CD8-positive, alpha-beta memory T cell (primary cell): ENCODE measurements at places on chromosomes 16 and 17. TPM values are rescaled to one million over a fixed set of nuclear protein-coding genes. Genes with fewer than 3 reads are reported as not detected.

The GNGT2 gene
- polyA plus RNA-seq, result 33.6 TPM

The SLC52A1 gene
- 0.12 TPM for polyA plus RNA-seq

The SRR gene
- polyA plus RNA-seq, result 5.7 TPM

The KRTAP17-1 gene
- polyA plus RNA-seq, result not detected

The DOC2A gene
- polyA plus RNA-seq, result not detected

The ATP2C2 gene
- polyA plus RNA-seq, result not detected

The ZPBP2 gene
- polyA plus RNA-seq, result 0.09 TPM

The GAST gene
- not detected for polyA plus RNA-seq

The CACNG1 gene
- not detected for polyA plus RNA-seq

The PIK3R6 gene
- polyA plus RNA-seq, result 0.61 TPM

The PCTP gene
- polyA plus RNA-seq, result 3.5 TPM

The CDRT15 gene
- not detected for polyA plus RNA-seq

The EVI2A gene
- polyA plus RNA-seq, result 50.4 TPM

The SLC12A3 gene
- not detected for polyA plus RNA-seq

- DNase-seq, result peak; percentile 72
- peaks cover 66% of the 10 kb centered on the region for H3K4me1 ChIP-seq
- no peaks in the 10 kb centered on the region for H3K36me3 ChIP-seq
- no peaks in the 10 kb centered on the region for H3K27me3 ChIP-seq
- H3K4me3 ChIP-seq, result peak overlapping the region; percentile 5
These were observed 29.3 kb upstream of the KDM8 start for GRCh38 chr16:27174007-27174406.

GRCh38 chr16:10833271-10833670, 14.7 kb upstream of the TVP23A start:
- no peaks in the 10 kb centered on the region for H3K27me3 ChIP-seq
- no peaks in the 10 kb centered on the region for H3K4me1 ChIP-seq
- no peak overlapping the region for H3K27ac ChIP-seq
- no peak overlapping the region for H3K4me3 ChIP-seq

- no peaks in the 10 kb centered on the region for H3K27me3 ChIP-seq
- peaks cover 53% of the 10 kb centered on the region for H3K4me1 ChIP-seq
- H3K27ac ChIP-seq, result no peak overlapping the region
- no peak for DNase-seq
These were observed 2.2 kb upstream of the PIGS start for GRCh38 chr17:28573521-28573920.

GRCh38 chr17:4590981-4591453, 6.7 kb downstream of the SMTNL2 start:
- H3K36me3 ChIP-seq, result no peaks in the 10 kb centered on the region
- H3K4me3 ChIP-seq, result no peak overlapping the region
- DNase-seq, result no peak
- H3K27me3 ChIP-seq, result peaks cover under 1% of the 10 kb centered on the region

DNA sequence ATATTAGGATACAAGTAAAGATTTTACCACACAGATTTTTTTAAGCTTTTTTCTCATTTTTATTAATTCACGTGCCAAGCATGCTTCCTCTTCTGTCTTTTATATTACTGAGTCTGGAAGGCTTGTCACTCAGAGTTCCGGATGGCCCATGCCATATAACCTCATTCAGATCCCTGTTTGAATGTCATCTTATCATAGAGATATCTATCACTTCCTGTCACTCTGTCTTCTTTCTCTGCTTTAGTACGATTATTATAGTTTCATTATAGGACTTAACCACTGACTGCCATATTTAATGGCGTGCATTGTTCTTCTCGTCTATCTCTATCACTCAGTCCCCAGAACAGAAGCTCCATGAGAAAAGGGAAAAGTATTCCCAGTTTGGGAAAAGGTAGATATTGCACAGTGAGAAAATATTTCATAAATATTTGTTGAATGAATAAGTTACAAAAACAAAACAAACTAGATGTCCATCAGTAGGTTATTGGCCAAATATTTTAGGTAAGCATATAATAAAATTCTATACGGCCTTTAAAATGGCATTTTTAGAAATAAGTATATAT, 296.9 kb upstream of the GOT2 start:
- no peak overlapping the region for H3K27ac ChIP-seq
- H3K4me3 ChIP-seq, result no peak overlapping the region
- no peaks in the 10 kb centered on the region for H3K4me1 ChIP-seq
- DNase-seq, result no peak
- H3K27me3 ChIP-seq, result no peaks in the 10 kb centered on the region
- no peaks in the 10 kb centered on the region for H3K36me3 ChIP-seq

GRCh38 chr16:81127051-81127450, 30.9 kb upstream of the GCSH start:
- H3K27ac ChIP-seq, result no peak overlapping the region
- H3K36me3 ChIP-seq, result no peaks in the 10 kb centered on the region
- no peak for DNase-seq

DNA sequence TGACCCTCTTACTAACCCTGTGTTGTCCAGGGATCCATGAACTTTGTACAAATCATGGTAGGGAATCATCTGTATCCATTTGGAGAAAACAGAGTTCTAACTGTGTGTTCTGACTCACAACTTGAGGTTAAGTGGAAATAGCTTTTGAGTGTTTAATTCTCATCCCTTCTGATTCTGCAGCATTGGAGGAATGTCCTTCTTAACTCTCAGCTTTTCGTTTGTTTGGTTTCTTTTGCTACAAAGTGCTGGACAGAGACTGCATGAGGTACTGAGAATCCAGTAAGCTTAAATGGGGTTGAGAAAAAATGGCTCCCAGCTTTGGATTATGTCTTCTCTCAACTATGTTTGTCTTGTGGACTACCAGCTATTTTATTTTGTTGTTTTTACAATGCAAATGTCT, 352.1 kb upstream of the KIF2B start:
- H3K4me1 ChIP-seq, result no peaks in the 10 kb centered on the region
- no peak overlapping the region for H3K4me3 ChIP-seq
- DNase-seq, result no peak
- no peak overlapping the region for H3K27ac ChIP-seq
- H3K27me3 ChIP-seq, result no peaks in the 10 kb centered on the region
- H3K36me3 ChIP-seq, result no peaks in the 10 kb centered on the region

- peak overlapping the region; percentile 99 for H3K4me3 ChIP-seq
- no peaks in the 10 kb centered on the region for H3K27me3 ChIP-seq
- peaks cover 43% of the 10 kb centered on the region for H3K4me1 ChIP-seq
- DNase-seq, result peak; percentile 72
- H3K36me3 ChIP-seq, result no peaks in the 10 kb centered on the region
- peak overlapping the region; percentile 97 for H3K27ac ChIP-seq
These were observed 945 bp upstream of the UQCRC2 start for GRCh38 chr16:21952040-21952792.

- H3K36me3 ChIP-seq, result no peaks in the 10 kb centered on the region
- H3K27ac ChIP-seq, result no peak overlapping the region
- no peak overlapping the region for H3K4me3 ChIP-seq
- no peaks in the 10 kb centered on the region for H3K4me1 ChIP-seq
- no peak for DNase-seq
- H3K27me3 ChIP-seq, result no peaks in the 10 kb centered on the region
These were observed 67.8 kb upstream of the MYOCD start for GRCh38 chr17:12597895-12598294.

GRCh38 chr17:79391376-79392233, 219.2 kb downstream of the RBFOX3 start:
- H3K4me1 ChIP-seq, result peaks cover 4% of the 10 kb centered on the region
- DNase-seq, result peak; percentile 36

DNA sequence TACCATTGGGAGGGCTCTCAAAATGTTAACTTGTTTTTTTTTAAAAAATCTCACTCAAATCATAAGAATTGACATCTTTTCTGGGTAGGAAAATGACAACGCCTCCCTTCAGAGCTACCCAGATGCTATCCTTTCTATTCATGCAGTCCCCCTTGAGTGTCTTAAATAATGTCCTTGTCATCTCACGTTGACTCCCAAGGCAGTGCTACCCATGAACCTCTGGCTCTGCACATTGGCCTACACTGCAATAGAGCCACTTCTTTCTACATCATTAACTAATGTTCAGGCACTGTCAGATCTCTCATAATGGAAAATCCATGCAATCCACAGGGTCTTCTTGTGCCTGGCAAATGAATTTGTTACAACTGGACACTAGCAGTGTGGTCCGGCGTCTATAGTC, 569.8 kb upstream of the ZFHX3 start:
- H3K4me3 ChIP-seq, result no peak overlapping the region
- no peaks in the 10 kb centered on the region for H3K4me1 ChIP-seq
- no peak overlapping the region for H3K27ac ChIP-seq
- H3K27me3 ChIP-seq, result no peaks in the 10 kb centered on the region
- no peak for DNase-seq

DNA sequence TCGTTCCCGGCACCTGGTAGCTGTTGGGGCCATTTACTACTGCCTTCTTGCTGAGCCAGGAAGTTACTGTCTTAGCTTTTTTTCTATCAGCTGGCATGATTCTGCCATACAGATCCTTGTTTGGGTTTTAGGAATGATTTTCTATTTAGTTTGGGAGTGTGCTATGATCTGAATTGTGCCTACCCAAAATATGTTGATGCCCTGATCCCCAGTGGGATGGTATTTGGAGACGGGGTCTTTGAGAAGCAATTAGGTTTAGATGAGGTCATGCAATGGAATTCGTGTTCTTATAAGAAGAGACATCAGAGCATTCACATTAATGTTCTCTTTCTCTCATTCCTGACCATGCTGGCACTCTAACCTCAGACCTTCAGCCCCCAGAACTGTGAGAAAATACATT, 59.4 kb upstream of the HS3ST2 start:
- no peaks in the 10 kb centered on the region for H3K4me1 ChIP-seq
- no peak for DNase-seq
- no peaks in the 10 kb centered on the region for H3K36me3 ChIP-seq
- no peaks in the 10 kb centered on the region for H3K27me3 ChIP-seq
- no peak overlapping the region for H3K4me3 ChIP-seq

GRCh38 chr17:1298606-1299005, 19.1 kb downstream of the TRARG1 start:
- H3K36me3 ChIP-seq, result no peaks in the 10 kb centered on the region
- no peak overlapping the region for H3K27ac ChIP-seq
- peak overlapping the region; percentile 29 for H3K4me3 ChIP-seq
- no peaks in the 10 kb centered on the region for H3K27me3 ChIP-seq
- DNase-seq, result peak; percentile 9

- H3K27ac ChIP-seq, result no peak overlapping the region
- H3K4me1 ChIP-seq, result no peaks in the 10 kb centered on the region
- H3K4me3 ChIP-seq, result no peak overlapping the region
These were observed 27.1 kb upstream of the JPH3 start for GRCh38 chr16:87575027-87575804.

GRCh38 chr17:31522284-31522931, 130.9 kb downstream of the RAB11FIP4 start:
- no peaks in the 10 kb centered on the region for H3K4me1 ChIP-seq
- peaks cover 24% of the 10 kb centered on the region for H3K36me3 ChIP-seq
- no peak overlapping the region for H3K4me3 ChIP-seq
- no peaks in the 10 kb centered on the region for H3K27me3 ChIP-seq
- no peak overlapping the region for H3K27ac ChIP-seq

GRCh38 chr17:74758848-74759168, 10.4 kb downstream of the NHERF1 start:
- DNase-seq, result no peak
- no peaks in the 10 kb centered on the region for H3K27me3 ChIP-seq
- H3K4me1 ChIP-seq, result peaks cover 96% of the 10 kb centered on the region
- H3K27ac ChIP-seq, result peak overlapping the region; percentile 20

DNA sequence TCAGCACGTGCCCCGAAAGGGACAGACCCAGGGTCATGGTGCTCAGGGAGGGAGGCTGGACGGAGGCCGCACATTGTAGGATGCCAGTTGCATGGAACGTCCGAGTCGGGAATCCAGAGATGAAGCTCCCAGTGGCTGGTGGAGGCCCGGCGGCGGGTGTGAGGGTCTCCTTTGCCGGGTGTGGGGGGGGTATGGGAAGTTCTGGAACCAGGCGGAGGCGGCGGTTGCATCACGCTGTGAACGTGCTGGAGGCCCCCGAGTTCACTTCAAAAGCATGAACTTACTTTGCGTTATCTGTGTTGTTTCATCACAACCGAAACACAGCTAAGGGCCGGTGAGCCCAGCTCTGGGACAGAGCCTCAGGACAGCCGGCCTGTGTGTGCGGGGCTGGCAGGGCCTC, 73.4 kb upstream of the GNG13 start:
- no peaks in the 10 kb centered on the region for H3K36me3 ChIP-seq
- no peak overlapping the region for H3K27ac ChIP-seq
- no peak for DNase-seq
- no peaks in the 10 kb centered on the region for H3K4me1 ChIP-seq
- no peaks in the 10 kb centered on the region for H3K27me3 ChIP-seq

GRCh38 chr17:82668024-82668630, 19.9 kb upstream of the WDR45B start:
- no peaks in the 10 kb centered on the region for H3K36me3 ChIP-seq
- H3K27ac ChIP-seq, result no peak overlapping the region
- no peaks in the 10 kb centered on the region for H3K27me3 ChIP-seq
- H3K4me3 ChIP-seq, result no peak overlapping the region
- H3K4me1 ChIP-seq, result no peaks in the 10 kb centered on the region

DNA sequence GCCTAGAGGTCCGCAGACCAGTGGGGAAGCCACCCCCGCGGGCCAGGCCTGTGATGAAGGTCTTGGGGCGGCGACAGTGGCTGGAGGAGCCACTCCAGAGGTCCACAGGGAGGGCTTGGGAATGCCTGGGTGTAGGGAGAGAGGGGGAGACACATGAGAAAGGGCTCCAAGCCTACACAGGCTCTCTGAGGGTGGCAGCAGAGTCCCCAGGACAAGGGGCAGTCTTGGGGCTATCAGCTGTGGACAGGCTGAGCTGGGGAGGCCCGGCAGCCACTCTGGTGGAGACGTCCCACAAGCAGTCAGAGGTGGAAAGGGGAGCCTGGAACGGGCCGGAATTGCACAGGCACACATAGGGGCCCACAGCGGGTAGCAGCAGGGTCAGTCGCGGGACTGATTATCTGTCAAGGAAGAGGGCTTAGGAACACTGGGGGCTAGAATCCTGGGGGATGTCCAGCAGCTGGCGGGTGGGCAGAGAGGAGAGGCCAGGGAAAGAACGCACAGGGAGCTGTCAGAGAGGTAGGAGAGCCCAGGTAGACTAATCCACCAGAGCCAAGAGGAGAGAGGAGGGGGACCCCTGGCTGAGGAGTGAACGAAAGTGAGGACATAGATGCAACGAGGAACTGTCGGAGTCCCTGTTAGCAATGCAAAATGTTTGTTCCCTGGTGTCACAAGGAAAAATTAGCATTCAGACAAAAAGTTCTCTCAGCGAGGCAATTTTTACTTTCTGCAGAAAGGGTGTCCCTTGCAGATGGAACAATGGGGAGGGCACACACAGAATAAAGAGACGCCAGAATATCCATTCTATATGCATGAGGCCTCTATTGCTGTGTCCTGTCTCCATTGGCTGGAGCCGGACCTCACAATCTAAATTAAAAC, 93.9 kb upstream of the DNAH17 start:
- no peak overlapping the region for H3K27ac ChIP-seq
- no peaks in the 10 kb centered on the region for H3K27me3 ChIP-seq
- no peak for DNase-seq
- H3K4me3 ChIP-seq, result no peak overlapping the region

DNA sequence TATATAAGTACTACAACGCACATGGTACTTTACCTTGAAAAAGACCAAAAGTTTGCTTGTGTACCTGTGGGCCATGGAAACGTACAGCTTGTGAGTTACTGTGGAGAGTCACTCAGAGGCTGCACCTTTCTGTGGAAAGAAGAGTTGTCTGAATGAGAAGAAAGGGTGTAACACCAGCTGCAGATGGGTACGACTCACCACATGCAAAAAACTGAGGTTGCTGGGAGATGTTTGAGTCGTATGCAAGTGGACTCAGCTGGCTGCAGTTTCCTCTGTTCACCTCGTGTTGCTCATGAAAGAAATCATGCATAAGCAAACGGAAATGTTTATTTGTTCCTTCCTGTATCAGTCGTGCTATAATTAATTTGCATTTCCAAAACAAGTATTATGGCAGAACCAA, 22.4 kb upstream of the DYNLRB2 start:
- H3K36me3 ChIP-seq, result no peaks in the 10 kb centered on the region
- H3K27ac ChIP-seq, result no peak overlapping the region
- DNase-seq, result no peak
- H3K27me3 ChIP-seq, result no peaks in the 10 kb centered on the region
